ENCODE measurements at places on chromosomes 12 and 14. TPM values are rescaled to one million over a fixed set of nuclear protein-coding genes. Genes with fewer than 3 reads are reported as not detected.

Gene ATF1
- 37.9 TPM for total RNA-seq

DNA sequence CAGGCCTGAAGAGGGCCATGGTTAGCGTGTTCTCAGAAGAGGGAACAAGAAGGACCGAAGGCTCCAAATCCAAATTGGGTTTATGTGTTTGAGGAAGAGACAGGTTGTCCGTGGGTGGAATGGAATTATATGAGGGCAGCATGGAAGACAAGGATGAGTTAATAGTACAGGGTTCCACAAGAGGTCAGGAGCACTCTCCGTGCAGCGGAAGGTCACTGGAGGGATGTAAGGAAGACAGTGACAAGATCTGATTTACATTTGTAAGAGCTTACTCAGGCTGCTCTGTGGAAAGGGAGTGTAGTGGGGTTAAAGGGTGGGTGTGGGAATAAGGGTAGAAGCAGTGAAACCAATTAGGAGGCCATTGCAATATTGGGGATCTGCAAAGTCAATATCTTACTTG, 97.0 kb downstream of the TPH2 start:
- no peak for DNase-seq
- H3K27ac ChIP-seq, result no peak overlapping the region
- H3K27me3 ChIP-seq, result no peaks in the 10 kb centered on the region
- no peaks in the 10 kb centered on the region for H3K36me3 ChIP-seq
- no peak overlapping the region for H3K4me3 ChIP-seq

DNA sequence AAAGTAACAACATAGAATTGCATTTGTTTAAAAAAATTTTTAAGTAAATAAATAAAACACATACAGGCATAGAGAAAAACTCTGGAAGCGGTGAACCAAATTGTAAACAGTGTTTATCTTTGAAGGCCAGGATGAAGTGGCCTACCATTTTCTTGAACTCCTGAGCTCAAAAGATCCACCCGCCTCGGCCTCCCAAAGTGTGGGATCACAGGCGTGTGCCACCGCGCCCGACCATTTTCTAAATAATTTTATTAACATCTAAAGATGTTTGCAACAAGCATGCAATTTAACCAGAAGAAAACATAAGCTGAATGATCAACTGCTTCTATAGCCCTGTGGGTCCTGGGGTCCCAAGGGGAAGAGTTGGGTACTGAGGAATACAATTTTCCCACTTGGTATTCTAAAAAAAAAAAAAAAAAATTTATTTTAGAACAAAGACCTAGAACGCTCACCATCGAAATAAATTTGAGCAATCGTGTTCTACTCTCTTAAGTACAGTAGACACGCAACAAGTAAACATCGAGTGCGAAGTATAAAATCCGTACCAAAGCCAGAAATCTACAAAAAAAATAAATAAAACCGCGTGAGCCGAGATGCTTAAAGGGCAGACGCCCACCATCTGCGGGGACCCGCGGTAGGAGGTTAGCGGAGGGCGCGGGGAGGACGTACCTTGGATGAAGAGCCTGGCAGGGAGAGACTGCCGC, 484 bp downstream of the MIS18BP1 start:
- peak overlapping the region; percentile 94 for H3K4me3 ChIP-seq
- no peaks in the 10 kb centered on the region for H3K36me3 ChIP-seq
- peaks cover 29% of the 10 kb centered on the region for H3K4me1 ChIP-seq
- no peaks in the 10 kb centered on the region for H3K27me3 ChIP-seq
- H3K27ac ChIP-seq, result peak overlapping the region; percentile 90

DNA sequence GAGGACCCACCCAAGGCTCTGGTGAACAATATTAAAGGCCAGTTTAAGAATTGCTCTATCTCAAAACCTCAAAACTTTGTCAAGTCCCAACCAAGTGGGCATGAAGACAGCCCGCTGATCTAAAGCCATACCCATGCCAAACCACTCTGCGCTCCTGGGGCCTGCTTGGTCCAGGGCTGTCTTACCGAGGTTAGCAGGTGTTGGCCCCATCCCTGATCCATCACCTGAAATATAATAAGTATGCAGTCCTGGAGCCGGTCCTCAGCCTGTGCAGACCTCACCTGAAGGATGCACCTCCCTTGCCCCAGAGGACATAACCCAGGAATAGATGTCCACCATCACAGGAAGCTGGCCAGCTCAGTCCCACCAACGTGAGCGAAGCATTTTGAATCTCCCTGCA, 198.3 kb upstream of the FKBP4 start:
- no peaks in the 10 kb centered on the region for H3K4me1 ChIP-seq
- no peaks in the 10 kb centered on the region for H3K36me3 ChIP-seq
- H3K27ac ChIP-seq, result no peak overlapping the region
- peaks cover 99% of the 10 kb centered on the region for H3K27me3 ChIP-seq
- H3K4me3 ChIP-seq, result no peak overlapping the region

Gene RDH5
- 8.1 TPM for total RNA-seq

DNA sequence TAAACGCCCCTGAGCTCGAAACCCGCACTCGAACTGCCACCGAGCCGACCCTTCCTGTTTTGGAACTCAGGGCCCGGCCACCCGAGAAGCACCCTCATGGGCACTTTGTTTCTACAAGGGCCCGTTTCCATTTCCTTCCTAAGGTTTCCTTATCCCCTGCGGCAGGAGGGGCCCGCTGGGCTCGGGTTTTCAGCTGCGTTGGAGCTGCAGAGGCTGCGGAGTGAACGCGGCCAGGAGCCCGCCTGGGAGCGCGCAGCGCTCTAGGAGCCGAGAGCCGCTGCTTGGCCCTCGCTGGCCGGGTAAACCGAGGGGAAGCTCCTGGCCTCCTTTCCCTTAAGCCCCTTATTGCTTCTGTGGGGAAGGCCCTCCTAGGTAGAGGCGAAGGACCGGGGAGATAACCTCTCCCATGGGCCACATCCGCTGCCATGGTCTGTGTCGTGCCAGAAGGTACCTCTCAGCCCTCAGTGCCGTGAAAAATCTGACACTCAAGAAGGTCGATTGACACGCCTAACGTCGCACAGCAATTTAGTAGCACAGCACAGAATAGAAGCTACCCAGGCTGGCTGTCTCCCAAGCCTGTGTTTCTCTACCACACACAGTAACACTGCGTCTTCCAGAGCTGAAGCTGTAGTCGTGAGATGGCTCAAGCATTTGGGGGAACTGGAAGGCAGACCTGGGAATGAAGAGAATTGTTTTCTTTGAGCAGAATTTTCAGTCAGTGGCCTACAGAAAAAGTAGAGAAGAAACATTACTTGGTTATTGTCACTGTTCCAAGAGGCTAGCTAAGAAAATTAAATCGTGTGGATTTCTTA, 12.9 kb upstream of the CALM1 start:
- peak overlapping the region; percentile 88 for H3K27ac ChIP-seq
- H3K36me3 ChIP-seq, result no peaks in the 10 kb centered on the region
- DNase-seq, result no peak
- peak overlapping the region; percentile 92 for H3K4me3 ChIP-seq

DNA sequence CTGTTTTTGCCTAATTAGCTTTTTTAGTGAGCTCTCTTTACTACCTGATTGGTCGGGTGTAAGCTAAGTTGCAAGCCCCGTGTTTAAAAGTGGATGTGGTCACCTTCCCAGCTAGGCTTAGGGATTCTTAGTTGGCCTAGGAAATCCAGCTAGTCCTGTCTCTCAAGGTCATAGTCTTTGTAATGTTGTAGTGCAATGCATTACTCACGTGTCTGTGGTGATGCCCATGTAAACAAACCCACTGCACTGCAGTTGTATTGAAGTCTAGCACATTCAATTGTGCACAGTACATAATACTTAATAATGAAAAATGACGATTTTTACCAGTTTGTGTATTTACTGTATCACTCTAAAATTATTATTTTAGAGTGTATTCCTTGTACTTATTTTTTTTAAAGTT, 335.5 kb downstream of the NUAK1 start:
- no peaks in the 10 kb centered on the region for H3K36me3 ChIP-seq
- H3K4me1 ChIP-seq, result peaks cover 18% of the 10 kb centered on the region
- H3K27me3 ChIP-seq, result no peaks in the 10 kb centered on the region

- no peak overlapping the region for H3K4me3 ChIP-seq
- no peaks in the 10 kb centered on the region for H3K36me3 ChIP-seq
- H3K27ac ChIP-seq, result no peak overlapping the region
- no peaks in the 10 kb centered on the region for H3K27me3 ChIP-seq
- no peak for DNase-seq
- H3K4me1 ChIP-seq, result no peaks in the 10 kb centered on the region
Measured at GRCh38 chr14:46582826-46583225, 68.8 kb downstream of the RPL10L start.

GRCh38 chr12:74111688-74112360, 425.8 kb upstream of the ATXN7L3B start:
- H3K36me3 ChIP-seq, result no peaks in the 10 kb centered on the region
- no peak overlapping the region for H3K4me3 ChIP-seq
- no peak for DNase-seq
- H3K4me1 ChIP-seq, result no peaks in the 10 kb centered on the region
- no peaks in the 10 kb centered on the region for H3K27me3 ChIP-seq

GRCh38 chr12:22037947-22038346, 8.1 kb upstream of the CMAS start:
- H3K4me1 ChIP-seq, result peaks cover 24% of the 10 kb centered on the region
- no peak for DNase-seq
- no peaks in the 10 kb centered on the region for H3K27me3 ChIP-seq
- no peaks in the 10 kb centered on the region for H3K36me3 ChIP-seq
- H3K27ac ChIP-seq, result no peak overlapping the region

- no peaks in the 10 kb centered on the region for H3K36me3 ChIP-seq
- DNase-seq, result peak; percentile 10
- no peak overlapping the region for H3K4me3 ChIP-seq
- no peaks in the 10 kb centered on the region for H3K4me1 ChIP-seq
Measured at GRCh38 chr14:100900837-100901390, 2.6 kb downstream of the RTL1 start.

Gene HOXC12
- total RNA-seq, result 0.28 TPM
